Endothelial cell of umbilical vein (primary cell): ENCODE measurements at places on chromosomes 3 and 15.

DNA sequence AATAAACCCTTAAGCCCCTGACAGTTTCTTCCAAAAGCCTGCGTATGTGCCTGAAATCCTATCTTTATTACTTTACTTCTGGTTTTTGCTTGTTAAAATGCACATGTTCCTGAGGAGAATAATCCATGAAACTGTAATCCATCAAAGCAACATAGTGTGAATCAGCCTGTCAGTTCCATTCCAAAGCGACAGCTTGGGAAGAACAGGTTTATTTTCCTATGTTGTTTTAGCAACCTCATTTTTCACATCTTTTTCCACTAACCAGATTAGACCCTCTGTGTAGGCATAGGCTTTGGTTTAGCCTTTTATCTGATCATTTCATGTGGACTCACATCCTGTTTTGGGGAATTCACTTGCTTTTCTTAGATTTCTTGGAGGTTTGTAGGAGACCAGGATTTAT lies 988.0 kb downstream of the SQOR start:
- H3K27me3 ChIP-seq, result no peaks in the 10 kb centered on the region
- no peak overlapping the region for H3K4me3 ChIP-seq
- no peaks in the 10 kb centered on the region for H3K36me3 ChIP-seq
- H3K4me1 ChIP-seq, result no peaks in the 10 kb centered on the region
- DNase-seq, result no peak

- no peak overlapping the region for H3K4me3 ChIP-seq
- H3K36me3 ChIP-seq, result no peaks in the 10 kb centered on the region
- no peak for DNase-seq
- no peak overlapping the region for H3K27ac ChIP-seq
- H3K4me1 ChIP-seq, result no peaks in the 10 kb centered on the region
- H3K27me3 ChIP-seq, result no peaks in the 10 kb centered on the region
These were observed 235.3 kb upstream of the ST8SIA2 start for GRCh38 chr15:92158426-92158825.

DNA sequence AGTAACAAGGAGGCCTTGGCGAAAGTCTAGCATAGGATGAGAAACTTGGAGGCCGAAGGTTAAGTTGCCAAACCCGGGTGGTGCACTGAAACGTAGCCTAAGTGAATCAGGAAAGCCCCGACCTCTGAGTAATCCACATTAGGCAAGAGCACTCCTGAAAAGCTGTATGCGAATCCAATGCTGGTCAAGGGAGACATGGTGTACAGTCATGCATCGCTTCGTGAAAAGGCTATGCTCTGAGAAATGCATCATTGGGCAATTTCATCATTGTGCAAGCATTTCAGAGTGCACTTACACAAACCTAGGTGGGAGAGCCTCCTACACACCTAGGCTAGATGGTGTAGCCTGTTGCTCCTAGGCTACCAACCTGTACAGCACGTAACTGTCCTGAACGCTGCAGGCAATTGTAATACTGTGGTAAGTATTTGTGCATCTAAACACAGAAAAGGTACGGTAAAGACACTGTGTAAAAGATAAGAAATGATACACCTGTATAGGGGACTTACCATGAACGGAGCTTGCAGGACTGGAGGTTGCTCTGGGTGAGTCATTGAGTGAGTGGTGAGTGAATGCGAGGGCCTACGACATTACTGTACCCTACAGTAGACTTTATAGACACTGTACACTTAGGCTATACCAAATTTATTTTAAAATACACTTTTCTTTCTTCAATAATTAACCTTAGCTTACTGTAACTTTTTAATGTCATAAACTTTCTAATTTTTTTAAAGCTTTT lies 222.5 kb downstream of the SHQ1 start:
- H3K4me1 ChIP-seq, result no peaks in the 10 kb centered on the region
- H3K4me3 ChIP-seq, result no peak overlapping the region
- no peak overlapping the region for H3K27ac ChIP-seq
- H3K36me3 ChIP-seq, result no peaks in the 10 kb centered on the region
- no peak for DNase-seq
- no peaks in the 10 kb centered on the region for H3K27me3 ChIP-seq

- H3K36me3 ChIP-seq, result peaks cover 3% of the 10 kb centered on the region
- no peak overlapping the region for H3K4me3 ChIP-seq
- no peak for DNase-seq
- H3K27me3 ChIP-seq, result no peaks in the 10 kb centered on the region
- H3K27ac ChIP-seq, result no peak overlapping the region
- peaks cover 24% of the 10 kb centered on the region for H3K4me1 ChIP-seq
These were observed 31.2 kb upstream of the PTX3 start for GRCh38 chr3:157405457-157405856.

GRCh38 chr15:99914723-99915122 lies 181.5 kb upstream of the LYSMD4 start:
- no peak for DNase-seq
- no peaks in the 10 kb centered on the region for H3K4me1 ChIP-seq
- H3K36me3 ChIP-seq, result no peaks in the 10 kb centered on the region
